ENCODE measurements at places on chromosomes 13 and 19. TPM values are rescaled to one million over a fixed set of nuclear protein-coding genes. Genes with fewer than 3 reads are reported as not detected.
A peak's percentile ranks its signal among the peaks of the same experiment; 100 is the strongest.

Gene ZNF426
- polyA plus RNA-seq = 2.6 TPM

Gene C1QTNF9
- 0.03 TPM for polyA plus RNA-seq

DNA sequence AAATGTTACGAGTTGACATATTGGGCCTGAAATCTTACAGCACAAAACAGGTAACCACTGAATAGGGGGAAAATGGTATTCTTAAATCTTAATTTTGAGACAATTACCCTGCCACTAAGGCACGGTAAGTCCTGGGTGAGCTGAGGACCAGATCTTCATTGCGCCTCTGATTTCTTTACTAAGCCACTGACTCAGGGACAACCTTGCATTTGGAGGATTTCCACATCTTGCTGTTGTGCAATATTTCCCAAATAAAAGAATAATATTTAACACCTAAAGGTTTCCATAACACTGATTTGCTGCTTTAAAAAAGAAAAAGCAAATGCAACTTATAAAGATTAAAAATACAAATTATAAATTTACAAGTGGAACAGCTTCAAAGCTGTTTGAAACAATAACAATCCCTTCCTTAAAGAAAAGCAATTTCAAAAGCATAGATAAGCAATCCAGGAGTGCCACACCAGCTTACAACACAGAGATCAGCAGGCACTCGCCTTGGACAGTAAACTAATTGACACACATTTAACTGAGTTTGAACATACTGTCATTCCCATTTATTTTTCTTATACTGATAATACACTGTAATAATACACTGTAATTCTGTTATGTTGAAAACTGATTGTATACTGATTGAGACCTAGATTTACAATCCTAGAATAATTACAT is 79.6 kb upstream of the DOCK9 start:
- DNase-seq = no peak

DNA sequence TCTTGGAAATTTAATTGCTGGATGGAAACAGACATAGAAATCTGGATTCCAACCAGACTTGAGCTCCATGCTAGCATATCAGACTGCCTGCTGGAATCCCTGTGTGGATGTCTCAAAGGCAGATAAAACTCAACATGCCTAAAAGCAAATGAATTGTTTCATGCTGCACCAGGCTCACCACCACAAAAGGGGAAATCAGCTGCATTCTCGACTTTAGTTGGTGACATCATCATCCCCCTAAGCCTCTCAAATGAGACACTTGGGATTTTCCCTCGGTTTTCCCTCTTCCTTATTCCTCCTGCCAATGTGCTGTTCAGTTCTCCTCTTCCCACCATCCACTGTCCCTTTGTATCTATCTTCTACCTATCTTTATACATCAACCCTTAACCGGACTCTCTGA is 134.3 kb downstream of the ZDHHC20 start:
- DNase-seq = no peak

DNA sequence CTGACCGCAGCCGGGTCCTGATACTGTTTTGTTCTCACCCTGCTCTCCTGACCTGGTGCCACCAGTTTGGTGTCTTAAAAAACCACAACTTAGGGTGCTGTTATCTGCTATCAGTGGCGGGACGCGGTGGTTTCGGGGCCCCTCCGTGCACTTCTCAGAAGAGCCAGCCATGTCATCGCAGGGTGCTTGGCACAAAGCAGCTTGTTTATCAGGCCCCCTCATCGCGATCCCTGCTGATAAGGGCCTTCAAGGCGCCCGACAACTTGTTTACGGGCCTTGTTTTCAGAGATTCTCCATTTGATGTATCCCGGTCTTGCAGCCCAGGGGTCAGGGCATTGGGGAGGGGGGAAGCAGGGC is 58.1 kb upstream of the KLF2 start:
- DNase-seq = no peak

- no peak for DNase-seq
Measured at GRCh38 chr19:30351774-30352173, 20.4 kb upstream of the ZNF536 start.

DNA sequence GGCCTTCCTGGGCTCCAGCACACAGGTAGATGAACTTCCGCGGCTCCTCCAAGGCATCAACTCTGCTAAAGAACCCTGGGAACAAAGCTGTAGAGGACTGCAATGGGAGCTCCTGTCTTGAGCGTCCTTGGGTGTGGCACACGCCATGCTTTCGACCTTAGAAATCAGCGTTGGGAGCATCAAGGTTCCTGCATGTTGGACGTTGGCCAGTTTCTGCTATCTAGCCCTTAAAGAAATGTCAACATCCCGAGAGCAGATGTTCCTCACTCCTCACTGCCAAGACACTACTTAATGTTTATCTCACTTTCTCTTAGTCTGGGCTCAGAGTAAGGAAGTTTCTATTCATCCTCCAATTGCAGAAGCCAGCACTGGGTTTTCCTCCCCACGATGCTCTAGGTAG is 70.6 kb upstream of the MEDAG start:
- DNase-seq = peak; percentile 80
